ENCODE measurements at places on chromosomes 11 and 22.

DNA sequence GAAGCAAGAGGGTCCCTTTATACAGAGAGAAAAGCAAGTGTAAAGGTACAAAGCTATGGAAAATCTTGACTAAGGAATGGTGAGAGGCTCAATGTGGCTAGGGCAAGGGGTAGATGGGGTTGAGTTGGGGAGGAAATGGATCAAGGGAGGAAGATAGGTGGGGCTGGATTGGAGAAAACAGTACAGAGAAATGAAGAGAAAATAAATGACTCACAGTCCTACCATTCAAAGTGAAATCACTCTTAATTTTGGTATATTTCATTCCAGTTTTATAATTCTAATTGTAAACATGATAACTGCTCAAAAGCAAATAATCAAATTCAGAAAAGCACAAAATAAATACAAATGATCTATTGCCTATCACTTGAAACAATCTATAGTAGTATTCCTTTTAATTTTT, 16.6 kb downstream of the UBE4A start:
- DNase-seq: no peak

- DNase-seq: no peak
Measured at GRCh38 chr11:85718991-85719807, 33.2 kb upstream of the CCDC89 start.

- no peak for DNase-seq
Measured at GRCh38 chr22:40648386-40648785, 11.9 kb upstream of the MRTFA start.

DNA sequence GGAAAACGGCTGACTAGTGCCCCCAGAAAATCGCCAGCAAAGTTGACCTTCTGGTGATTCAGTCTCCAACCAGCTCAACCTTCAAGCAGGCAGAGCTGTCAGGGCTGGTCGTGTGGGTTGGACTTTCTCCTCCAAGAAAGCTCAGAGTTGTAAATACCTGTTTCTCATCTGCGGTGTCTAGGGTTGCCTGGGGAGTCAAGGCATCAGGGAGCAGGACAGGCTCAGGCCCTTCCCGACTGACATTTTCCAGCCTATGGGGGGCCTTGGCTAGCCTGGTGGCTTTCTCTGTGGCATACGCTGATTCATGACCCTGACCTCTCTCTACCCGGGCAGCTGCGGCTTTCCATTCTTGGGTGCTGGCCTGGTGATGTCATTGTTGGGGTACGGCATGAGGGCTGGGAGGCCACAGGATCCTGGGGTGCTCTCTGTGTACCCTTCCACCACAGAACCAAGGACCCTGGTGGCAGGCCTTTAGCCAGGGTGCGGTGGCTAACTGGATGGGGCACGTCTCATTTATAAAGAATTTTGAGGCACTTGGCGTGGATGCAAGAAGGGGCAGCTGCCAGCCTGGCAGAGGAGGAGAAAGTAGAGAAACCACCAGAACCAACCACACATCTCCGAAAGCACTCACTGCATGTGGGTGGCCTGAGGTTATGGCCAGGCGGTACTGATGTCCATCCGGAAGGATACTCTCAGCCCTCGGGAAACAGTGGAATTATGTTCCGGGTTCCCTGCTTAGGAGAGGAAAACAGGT, 64.9 kb downstream of the BCR start:
- no peak for DNase-seq

DNA sequence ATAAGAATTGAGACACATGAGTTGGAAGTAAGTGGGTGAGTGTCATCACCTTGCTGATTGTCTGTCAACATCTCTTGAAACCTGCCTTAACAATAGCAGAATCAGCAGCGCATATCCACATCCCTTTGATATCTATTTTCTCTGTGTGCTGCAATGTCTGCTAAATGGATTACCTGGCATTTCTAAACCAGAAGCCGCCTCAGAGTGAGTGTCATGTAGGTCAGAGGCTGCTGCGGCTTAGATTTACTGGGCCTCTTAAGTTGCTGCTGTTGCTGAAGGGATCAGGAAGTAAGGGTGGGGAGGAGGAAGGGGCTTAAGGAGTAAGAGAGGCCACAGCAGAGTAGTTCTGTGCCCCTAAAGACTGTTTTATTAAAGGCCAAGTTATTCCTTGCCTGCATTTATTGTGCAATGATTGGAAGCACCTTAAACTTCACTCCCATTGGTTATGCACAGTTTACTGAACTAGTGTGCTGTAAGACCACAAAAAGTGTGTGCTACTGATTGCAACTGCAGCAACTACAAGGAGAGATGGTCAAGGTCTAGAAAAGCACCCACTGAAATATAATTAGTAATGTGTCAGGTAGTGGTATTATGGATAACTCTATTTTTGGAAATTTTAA, 29.8 kb upstream of the TMEM41B start:
- no peak for DNase-seq

DNA sequence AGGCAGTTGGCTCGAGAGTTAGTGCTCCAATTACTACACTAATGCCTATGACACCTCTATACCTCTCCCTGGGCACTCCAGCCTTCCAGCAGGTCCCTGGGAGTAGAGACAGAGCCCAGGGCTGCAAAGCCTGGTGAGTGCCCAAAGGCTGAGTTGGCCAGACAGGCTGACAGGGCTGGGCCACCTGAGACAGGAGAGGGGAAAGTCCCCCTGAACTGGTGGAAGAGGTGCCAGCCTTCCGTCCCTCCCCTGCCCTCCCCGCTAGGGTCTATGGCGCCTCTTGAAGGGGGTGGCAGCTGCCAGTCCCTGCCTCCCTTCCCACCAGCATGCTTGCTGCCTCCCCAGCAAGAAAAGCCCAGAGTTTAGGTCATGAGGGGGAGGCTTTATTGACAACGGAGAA, 3.0 kb downstream of the KCNJ11 start:
- DNase-seq: no peak
